ENCODE measurements at places on chromosomes 11 and 22. TPM values are rescaled to one million over a fixed set of nuclear protein-coding genes. Genes with fewer than 3 reads are reported as not detected.
A peak's percentile ranks its signal among the peaks of the same experiment; 100 is the strongest.

Gene JHY
- 4.8 TPM for polyA plus RNA-seq

Gene C22orf23
- polyA plus RNA-seq: 1.0 TPM

Gene ARHGAP8
- polyA plus RNA-seq: 30.2 TPM

Gene HTR3A
- not detected for polyA plus RNA-seq

Gene NDUFA6
- 317 TPM for polyA plus RNA-seq

Gene TXNRD2
- polyA plus RNA-seq: 50.6 TPM

Gene SNX15
- polyA plus RNA-seq: 27.7 TPM

Gene PTPMT1
- 90.3 TPM for polyA plus RNA-seq

Gene MOGAT2
- 1.1 TPM for polyA plus RNA-seq

Gene MYOD1
- not detected for polyA plus RNA-seq

Gene KCNA4
- 0.39 TPM for polyA plus RNA-seq

Gene WT1
- 15.0 TPM for polyA plus RNA-seq

Gene RFPL3
- polyA plus RNA-seq: not detected

Gene TMPRSS13
- polyA plus RNA-seq: 1.2 TPM

Gene SMIM35
- polyA plus RNA-seq: 0.80 TPM

Gene PLAAT5
- polyA plus RNA-seq: 7.6 TPM

GRCh38 chr11:71075871-71076420 lies 176.4 kb downstream of the SHANK2 start:
- no peak for DNase-seq

- no peak for DNase-seq
These were observed 23.9 kb upstream of the IGSF9B start for GRCh38 chr11:133980665-133981064.

- DNase-seq: no peak
These were observed 60.8 kb upstream of the PPARA start for GRCh38 chr22:46089426-46090035.

DNA sequence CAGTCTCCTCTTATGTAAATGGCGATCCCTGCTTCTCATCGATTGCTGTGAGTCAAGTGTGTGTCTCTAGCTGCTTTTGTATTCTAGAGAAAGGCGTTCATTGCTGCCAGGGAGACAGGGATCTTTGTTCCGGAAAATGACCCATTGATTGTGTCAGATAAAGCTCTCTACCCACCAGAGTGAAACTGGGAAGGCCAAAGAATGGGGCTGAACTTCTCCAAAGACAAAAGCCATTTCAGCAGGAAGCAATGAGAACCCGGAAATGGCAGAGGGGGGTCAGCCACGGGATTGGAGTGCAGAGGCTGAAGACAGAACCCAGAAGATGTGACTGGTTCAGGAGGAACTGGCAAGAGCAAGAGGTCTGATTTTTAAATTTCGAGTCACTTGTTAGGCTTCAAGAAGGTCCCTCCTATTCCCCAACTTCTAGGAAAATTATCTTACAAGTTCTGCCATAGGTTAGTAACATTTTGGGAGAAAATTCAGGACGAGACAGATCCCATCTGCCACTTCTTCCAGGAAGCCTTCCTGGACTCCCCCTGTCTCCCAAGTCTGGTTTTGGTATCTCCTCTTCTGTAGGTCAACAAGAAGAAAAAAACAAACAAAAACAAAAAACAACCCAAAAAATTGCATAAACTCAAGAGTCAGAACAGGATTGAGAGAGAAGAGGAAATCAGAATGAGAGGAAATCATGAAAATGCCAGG lies 110.6 kb downstream of the NECTIN1 start:
- no peak for DNase-seq

GRCh38 chr11:75090671-75091177 lies 6.0 kb downstream of the OR2AT4 start:
- no peak for DNase-seq

DNA sequence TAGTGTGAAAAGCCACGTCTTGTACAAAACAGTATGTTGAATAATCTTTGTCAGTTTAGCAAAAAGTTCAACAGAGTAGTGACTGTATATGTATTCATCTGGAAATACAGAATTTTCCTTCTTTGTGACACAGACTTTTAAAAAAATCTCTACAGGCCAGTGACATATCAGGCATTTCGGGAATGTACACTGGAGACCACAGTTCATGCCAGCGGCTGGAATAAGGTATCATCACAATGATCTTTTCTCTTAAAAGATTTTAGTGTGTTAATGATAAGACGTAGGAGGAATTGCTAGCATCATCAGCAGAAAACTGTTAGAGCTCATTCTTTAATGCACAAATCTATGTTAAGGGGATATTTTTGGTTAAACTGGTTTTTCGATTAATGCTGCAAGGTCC lies 57.4 kb downstream of the BCL2L13 start:
- DNase-seq: no peak

- no peak for DNase-seq
These were observed 24.4 kb upstream of the HSPA8 start for GRCh38 chr11:123086305-123086704.

GRCh38 chr11:134413043-134413825 lies 1.2 kb upstream of the B3GAT1 start:
- DNase-seq: no peak

GRCh38 chr22:26700462-26700861 lies 43.1 kb downstream of the MIAT start:
- no peak for DNase-seq

GRCh38 chr11:96303980-96304379 lies 39.0 kb downstream of the MAML2 start:
- DNase-seq: no peak

DNA sequence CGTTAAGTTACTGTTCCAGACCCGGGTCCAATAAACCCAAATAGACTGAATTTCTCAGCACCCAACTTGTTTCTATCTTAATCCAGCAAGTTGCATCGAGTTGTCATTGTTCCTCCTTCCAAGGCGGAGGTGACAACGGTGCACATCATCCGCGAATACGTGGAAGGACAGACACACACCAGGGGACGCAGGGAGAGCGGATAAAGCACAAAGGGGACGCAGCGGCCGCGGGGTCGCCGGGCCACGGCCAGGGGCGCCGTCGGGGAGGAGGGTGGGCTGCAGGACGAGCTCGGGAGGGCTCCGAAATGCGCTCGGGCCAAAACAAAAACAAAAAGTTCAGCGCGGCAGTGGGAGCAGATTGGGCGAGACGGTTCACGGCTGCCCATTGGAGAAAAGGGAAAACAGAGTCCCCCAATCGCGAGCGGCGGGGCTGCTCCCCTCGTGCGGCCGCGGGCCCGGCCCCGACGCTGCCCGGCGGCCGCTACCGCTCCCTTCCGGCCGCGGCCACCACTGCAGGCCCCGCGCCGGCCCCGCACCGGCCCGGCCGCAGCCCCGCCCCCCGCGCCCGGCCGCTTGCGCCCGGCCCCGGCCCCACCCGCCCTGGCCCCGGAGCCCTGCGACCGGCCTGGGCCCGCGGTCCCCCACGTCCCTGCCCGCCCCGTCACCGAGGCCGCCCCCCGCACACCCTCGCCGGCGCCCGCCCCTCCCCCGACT lies 518 bp downstream of the KMT5B start:
- peak; percentile 88 for DNase-seq

GRCh38 chr11:64787526-64788320 lies 9.4 kb upstream of the SF1 start:
- DNase-seq: peak; percentile 55

- DNase-seq: no peak
These were observed 6.7 kb downstream of the DENND6B start for GRCh38 chr22:50320116-50320515.

- no peak for DNase-seq
These were observed 84.7 kb downstream of the DGCR2 start for GRCh38 chr22:19037282-19038163.

- DNase-seq: no peak
These were observed 14.5 kb downstream of the USP2 start for GRCh38 chr11:119366690-119367620.

- DNase-seq: no peak
These were observed 6.7 kb downstream of the ASCC2 start for GRCh38 chr22:29831186-29831921.

GRCh38 chr11:46265764-46266163 lies 11.7 kb upstream of the CREB3L1 start:
- DNase-seq: no peak

DNA sequence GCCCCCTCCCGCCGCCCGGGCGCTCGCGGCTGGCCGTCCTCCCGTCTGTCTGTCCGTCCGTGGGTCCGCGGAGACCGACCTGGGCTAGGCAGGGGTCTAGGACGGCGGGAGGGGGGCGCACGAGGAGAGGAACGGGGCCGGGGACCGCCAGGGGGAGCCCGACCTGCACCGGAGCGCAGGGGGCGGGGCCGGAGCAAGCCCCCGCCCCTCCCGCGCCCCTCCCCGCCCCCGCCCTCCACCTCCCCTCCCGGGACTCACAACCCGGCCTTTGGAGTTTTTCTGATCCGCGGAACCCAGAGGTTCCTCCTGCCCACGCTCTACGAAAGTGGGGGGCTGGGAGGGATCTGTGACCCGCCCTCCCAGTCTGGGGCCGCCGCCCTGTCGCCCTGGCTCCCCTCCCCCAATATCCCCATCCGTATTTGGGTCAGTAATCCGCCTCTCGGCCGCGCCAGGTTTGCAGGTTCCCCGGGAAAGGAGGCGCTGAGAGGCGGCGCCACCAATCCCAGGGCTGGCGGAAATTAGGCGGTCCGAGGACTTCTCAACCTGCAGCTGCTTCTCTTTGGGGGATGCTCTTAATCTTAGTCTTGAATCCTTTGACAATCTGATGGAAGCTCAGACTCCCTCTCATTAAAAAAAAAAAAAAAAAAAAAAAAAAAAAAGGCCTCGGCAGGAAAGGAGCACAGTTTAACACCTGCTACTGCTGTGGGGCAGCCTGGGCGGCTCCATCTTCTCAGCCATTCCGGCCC lies 925 bp upstream of the KCNJ11 start:
- peak; percentile 93 for DNase-seq

DNA sequence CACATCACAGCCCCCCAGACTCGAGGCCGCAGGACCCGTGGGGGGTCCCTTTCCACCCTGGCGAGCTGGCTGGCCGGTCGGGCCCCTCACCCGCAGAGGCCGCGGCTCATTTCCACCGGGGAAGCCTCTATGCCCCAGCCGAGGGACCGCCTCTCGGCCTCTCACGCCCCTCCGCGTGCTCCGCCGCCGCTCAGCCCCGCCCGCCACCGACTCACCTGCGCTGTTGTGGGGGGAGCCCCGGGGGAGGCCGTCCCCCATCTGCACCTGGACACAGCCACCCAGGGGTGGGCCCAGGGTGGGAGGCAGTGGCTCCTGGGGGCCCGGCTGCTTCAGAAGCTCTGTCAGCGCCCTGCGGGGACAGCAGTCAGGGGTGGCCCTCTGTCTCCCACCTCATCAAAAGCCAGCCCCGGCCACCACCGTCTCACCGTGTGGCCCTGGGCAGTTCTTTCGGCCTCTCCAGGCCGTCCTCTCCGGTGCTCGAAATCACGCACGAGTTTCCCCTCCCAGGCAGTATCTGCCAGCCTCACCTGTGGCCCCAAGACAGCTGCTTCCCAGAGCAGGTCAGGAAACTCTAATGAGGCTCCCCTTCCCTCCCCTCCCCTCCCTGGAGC lies 3.8 kb downstream of the SHISA8 start:
- no peak for DNase-seq

DNA sequence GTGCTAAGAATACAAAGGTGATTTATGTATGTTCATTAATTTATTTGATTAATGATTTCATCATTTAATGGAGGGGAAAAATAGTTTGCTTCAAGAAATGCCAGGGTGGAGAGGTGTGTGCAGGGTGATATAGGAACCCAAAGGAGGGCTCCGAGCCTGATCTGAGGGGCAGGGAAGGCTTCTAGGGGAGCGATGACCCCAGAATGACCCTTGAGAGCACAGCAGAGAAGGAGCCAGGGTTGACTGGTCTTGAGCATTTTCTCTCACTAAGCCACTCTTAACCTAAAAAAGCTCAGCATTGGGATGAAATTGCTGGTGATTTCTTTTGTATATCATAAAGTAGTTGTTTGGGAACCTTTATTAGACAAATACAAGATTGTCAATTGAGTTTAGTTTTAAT lies 35.1 kb downstream of the HIPK3 start:
- DNase-seq: no peak

GRCh38 chr11:128903248-128904061 lies 12.3 kb downstream of the KCNJ5 start:
- no peak for DNase-seq

DNA sequence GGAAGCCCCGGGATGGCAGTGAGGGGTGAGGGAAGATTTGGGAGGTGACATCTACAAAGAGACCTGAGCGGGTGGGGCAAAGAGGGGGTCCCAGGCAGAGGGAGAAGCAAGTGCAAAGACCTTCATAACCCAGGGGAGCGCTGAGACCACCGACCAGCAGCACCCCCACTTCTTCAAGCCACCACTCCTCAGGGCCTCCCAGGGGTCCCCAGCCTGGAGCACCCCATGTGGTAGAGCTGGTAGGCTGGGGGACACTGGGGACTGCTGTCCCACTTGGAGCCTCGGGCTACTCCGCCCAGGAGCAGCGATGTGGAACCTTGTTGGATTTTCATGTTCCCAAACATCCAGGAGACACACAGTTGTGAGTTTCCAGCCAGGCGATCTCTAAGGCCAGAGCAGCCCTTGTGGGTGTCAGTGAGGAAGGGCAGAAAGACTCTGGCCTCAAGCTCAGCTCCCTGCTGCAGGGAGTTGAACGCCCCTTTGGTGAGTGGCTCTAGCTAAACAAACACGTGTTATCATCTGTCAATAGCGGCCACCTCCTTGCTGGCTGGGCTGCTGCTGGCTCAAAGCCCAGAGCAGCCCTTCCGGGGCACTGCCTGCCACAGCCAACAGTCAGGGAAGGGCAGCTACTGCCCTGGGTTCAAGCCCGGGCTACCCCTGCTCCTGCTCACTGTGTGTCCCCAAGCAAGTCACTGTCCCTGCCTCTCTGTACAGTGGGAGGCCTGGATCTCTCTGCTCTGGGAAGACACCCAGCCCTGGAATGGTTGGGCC lies 25.7 kb upstream of the CHKA start:
- peak; percentile 32 for DNase-seq

GRCh38 chr22:50115693-50116092 lies 25.9 kb downstream of the MOV10L1 start:
- no peak for DNase-seq

DNA sequence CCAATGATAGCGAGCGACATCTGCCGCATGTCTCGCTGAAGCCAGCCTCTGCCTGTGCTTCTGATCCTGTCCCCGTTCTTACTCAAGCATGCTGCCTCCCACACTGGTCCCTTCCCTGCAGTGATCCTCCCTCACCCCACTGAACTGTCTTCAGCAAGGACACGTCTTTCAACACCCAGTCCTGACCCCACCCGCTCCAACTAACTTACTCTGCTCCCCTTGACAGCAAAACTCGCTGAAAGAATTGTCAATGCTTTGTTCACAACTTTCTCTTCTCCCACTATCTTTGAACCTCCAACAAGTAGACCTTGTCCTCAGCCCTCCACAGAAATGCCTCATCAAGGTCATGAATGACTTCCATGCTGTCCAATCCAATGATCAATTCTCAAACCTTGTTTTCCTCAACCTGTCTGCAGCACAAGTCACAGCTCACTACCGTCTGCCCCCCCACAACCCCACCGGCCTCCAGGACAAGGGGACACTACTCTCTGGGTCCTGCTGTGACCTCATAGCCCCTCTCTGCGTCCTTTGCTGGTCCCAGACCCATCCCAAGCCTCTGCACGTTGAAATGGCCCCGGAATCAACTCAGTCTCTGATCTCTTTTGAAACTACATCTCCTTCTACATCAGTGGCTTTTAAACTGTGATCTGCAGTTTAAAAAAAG lies 108.0 kb downstream of the MICAL3 start:
- no peak for DNase-seq

GRCh38 chr11:10551290-10551592 lies 10.3 kb upstream of the RNF141 start:
- no peak for DNase-seq

GRCh38 chr11:2758751-2759150 lies 59.0 kb upstream of the KCNQ1OT1 start:
- DNase-seq: no peak

- no peak for DNase-seq
These were observed 9.9 kb upstream of the SPON1 start for GRCh38 chr11:13952668-13953067.
